H4 (cell line): ENCODE measurements at places on chromosomes 6 and 20. TPM values are rescaled to one million over a fixed set of nuclear protein-coding genes. Genes with fewer than 3 reads are reported as not detected.

SCUBE3 gene
- total RNA-seq, result 0.02 TPM in 1 of 2 replicates, not detected in the other

SMLR1 gene
- total RNA-seq, result not detected in 2 replicates

- DNase-seq, result no peak
Measured at GRCh38 chr6:109048176-109048575, 46.5 kb downstream of the SESN1 start.

DNA sequence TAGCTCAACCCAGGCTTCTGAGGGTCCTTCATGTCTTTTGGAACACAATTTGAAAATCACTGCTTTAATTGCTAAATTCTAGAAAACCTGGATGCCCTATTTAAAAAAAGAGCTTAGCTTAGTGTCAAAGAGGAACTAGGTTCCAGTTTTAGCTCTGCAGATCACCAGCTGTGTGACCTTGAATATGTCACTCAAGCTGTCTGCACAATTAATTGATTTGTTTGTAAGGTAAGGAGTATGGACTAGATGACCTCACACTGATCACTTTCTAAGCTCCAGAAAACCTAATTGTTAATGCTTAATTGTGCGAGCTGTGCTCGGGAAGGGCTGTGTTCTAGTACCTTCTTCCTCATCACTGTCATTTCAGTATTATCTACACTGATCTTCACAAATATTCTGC is 26.2 kb downstream of the UTRN start:
- no peak for DNase-seq

GRCh38 chr20:10946124-10946880 is 272.5 kb upstream of the JAG1 start:
- no peak for DNase-seq

DNA sequence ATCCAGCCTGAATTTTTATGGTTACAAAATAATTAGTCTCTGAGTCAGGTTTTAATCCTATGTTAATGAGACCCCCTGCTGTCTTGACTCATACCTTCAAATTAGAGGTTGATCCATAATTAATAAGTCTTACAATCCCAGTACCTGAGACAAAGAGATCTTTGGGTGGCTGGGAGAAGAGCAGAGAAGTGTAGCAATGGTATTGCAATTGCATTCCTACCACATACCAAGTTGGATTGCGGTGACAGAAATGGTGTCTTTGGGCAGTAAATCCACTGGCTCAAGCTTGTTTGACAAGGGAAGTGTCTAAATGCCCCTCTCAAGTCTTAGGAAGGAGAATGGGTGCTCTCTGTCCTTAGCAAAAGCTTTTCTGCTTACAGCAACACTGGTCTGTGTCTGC is 150.4 kb downstream of the BTBD3 start:
- DNase-seq, result no peak

DNA sequence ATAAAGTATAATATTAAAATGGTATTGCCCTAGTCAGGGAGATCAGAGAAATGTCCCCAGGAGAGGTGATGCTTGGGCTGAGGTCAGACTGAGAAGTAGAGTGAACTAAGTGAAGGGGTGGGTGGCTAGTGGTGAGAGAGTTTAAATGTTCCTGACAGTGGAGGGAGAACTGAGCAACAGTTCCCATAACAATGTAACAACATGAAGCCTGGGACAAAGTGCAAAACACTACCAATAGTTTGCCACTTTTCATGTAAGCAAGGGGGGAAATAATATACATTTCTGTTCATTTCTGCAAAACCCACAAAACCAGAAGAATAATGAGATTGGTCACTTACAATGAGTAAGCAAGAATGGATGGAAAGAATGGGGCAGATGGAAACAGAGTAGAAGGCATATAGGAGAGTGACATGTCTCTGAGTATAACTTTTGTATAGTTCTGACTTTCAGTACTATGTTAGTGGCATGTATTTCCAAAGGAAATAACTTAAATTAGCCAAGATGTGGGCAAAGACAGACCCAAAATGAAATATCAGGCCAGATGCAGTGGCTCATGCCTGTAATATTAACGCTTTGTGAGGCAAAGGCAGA is 13.3 kb upstream of the FAXC start:
- DNase-seq, result no peak

DNA sequence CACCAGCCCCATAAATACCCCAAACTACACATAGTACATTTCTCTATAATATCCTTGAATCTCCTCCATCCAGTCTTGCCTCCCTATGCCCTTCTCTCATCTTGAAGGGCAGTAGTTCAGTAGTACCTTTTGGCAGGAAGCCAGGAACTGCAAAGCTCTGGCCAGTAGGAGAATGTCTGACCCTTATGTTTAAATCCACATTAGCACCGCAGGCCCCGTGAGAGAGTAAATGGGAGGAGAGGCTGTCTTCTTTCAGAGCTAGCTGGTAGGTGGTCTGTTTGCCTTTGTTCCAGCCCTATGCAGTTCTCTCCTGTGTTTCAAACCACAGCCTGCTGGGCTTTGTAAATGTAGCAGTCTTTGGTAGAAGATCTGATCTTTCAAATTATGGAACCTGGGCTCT is 690.7 kb downstream of the DOK5 start:
- no peak for DNase-seq

DNA sequence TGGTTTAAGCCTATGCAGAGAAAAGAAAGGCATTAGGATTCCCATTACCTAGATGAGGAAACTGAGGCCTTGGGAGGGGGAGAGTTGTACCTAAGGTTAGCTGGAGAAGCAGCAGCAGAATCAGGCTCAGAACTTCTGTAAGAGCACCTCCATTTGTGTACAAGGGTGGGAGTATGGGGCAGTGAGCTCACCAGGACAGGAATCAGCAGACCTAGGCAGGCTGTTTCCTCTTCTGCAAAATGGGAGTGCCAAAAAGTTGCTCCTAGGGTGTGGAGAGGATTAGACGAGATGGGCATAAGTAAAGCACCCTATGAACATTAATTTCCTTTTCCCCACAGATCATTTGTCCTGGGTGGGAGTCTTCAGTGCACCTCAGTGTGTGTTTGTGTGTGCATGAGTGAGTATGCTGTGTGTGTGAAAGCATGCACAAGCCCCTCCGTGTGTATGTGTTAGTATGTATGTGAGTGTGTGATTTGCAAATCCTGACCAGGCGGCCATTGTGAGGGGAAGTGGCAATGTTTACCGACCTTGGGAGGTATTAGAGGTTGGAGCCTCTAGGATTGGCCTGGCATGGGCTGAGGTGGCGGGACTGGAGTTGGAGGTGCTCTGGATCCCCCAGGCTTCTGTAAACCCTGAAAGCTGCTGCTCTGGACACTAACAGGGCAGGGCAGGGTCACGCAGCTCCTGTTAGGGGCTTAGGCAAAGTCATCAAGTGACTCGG is 78.8 kb downstream of the VEGFA start:
- no peak for DNase-seq

- no peak for DNase-seq
Measured at GRCh38 chr6:76124018-76124417, 51.6 kb upstream of the IMPG1 start.

DNA sequence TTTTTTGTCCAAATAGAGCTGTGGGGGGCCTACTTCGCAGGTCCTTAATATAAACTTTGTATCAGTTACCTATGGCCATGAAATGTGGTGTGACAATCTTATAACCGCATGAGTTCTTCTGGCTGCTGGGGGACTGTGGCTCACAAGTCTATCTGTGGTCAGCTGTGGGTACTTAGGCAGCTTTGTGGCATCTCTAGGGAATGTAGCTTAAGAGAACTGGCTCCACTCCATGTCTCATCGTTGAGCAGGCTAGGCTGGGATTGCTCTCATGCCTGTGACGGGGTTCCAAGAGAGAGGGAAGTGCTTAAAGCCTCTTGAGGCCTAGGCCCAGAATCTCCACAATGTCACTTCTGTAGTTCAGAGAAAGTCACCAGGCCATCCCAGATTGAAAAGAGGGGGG is 140.5 kb downstream of the BTBD3 start:
- DNase-seq, result peak; percentile 74

- DNase-seq, result no peak
Measured at GRCh38 chr6:6474170-6474920, 114.2 kb upstream of the LY86 start.

GRCh38 chr6:132198896-132199295 is 202.4 kb downstream of the MOXD1 start:
- DNase-seq, result no peak

DNA sequence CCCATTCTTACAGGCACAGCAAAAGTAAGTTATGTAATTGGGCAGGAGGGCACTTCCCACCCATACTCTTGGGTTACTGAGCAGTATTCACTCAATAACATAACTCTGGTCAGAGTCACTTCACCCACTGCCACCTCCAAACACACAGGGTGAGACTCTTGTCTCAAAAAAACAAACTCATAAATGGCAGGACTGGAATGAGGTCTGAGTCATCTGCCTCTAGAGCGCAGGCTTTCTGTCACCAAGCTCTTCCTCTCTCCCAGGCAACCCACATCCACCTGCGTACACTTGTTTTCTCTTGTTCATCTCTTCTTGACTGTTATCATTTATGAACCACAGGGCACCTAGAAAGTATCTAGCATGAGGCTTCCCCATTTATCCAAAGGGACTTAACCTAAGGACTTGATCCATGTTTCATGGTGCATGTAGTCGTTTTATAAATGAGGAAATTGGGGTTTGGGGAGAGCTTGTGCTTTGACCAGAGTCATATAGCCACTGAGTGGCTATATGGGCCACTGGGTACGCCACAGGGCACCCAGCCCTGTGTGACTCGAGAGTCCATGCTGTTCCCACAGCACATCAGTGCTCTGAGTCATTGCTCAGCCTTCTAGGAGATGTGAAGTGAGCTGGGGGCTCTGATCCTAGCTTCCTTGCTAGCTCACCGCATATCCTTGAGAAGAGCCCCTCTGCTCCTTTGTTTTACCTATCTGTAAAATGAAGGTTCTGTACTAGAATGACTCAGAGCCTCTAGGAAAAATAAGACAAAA is 22.4 kb downstream of the C20orf173 start:
- no peak for DNase-seq

DNA sequence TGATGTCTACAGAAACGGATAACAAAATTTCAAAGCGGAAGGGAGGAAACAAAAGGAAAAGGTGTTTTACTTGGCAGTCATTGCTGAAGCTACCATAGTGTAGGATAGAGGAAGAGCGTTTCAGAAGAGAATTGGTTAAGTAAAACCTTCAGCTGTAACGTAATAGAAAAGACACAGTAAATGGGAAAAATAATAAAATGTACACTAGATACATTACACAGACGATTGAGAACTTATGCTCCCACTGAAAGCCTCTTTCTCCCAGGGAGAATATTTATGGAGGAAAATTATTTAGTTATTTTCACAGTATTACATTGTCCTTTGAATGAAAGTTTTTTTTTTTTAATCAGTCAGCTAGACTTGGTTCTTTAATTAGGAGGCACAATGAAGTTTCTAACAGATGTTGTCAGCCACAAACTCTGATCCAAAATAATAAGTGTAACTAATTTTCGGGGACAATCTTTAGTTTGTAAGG is 90.7 kb upstream of the PRDM1 start:
- DNase-seq, result no peak

DNA sequence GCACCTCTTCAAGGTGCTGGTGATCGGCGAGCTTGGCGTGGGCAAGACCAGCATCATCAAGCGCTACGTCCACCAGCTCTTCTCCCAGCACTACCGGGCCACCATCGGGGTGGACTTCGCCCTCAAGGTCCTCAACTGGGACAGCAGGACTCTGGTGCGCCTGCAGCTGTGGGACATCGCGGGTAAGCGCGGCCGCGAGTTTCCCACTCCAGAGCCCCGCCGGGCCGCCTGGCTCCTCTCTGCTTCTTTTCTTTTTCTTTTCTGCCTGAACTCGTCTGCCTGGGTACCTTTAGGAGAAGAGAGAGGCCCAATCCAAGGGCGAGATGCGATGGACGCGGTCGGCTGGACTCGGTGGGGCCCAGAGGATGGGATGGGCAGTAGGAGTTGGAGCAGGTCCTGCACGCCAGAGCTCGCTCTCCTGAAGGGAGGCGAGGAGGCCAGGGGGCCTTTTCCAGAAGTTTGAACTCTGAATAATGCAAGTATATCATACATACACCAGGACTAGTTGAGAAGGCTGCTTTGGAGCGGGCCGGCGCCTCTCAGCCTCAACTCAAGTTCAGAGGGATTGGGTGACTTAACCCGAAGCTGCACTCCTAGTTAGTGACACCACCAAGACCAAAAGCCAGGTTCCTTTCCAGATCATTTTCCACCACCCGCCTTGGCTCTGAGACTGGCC is 445 bp downstream of the RAB32 start:
- DNase-seq, result peak; percentile 22

GRCh38 chr6:66851930-66852329 is 1144.9 kb upstream of the EYS start:
- DNase-seq, result no peak

GRCh38 chr20:13013411-13013810 is 4.6 kb downstream of the SPTLC3 start:
- DNase-seq, result no peak

GRCh38 chr6:158938811-158939254 is 61.2 kb downstream of the RSPH3 start:
- no peak for DNase-seq

- no peak for DNase-seq
Measured at GRCh38 chr6:164753517-164753916, 555.9 kb downstream of the C6orf118 start.

GRCh38 chr20:5660346-5660745 is 89.9 kb upstream of the SHLD1 start:
- DNase-seq, result no peak

DNA sequence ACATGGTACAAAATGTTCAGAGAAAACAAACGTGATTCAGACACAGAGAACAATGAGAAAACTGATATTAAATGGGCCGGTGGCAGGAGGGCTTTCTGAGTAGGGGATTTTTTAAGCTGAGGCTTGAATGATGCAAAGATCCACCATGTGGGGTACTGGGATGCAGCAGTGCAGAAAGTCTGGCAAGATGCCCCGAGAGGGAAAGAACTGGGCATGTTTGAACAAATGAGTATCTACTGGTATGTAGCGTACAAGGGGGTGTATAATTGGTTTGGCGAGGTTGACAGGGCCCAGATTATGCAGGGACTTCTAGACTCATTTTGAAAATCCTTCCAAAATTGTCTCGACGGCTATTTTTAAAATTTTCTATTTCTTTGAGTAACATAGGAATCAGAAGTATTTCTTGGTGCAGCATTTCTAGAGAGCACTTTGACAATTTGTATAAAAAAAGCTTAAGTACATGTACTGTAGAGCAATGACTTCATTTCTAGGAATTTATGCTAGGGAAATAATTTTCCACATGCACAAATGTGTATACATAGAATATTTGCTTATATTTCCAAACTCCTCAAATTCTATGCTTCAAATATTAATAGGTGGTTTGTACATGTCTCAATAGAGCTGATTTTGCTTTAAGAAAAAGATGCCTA is 119.6 kb upstream of the DOK5 start:
- DNase-seq, result no peak

DNA sequence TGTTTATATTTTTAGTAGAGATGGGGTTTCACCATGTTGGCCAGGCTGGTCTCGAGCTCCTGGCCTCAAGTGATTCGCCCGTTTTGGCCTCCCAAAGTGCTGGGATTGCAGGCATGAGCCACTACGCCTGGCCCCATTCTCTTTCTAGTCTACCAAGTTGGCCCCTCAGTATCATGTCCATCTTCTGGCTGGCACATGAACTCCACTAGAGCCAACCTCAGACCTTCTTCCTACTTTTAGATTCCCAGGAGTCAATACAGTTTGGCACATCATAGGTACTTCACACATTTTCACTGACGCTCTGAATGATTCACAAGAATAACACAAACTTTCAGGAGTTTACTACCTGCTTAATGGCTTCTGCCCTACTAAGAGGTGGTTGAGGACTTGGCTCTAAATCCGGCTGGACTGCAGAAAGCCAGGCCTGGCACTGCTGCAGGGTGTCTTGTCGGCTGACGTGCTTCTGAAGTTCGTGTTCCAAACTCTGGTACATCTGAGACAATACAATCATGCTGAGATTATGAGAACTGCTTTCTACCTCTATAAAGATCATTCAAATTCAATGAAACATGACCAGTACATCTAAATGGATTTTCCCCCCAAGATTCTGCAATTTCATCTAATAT is 293.3 kb downstream of the SYNE1 start:
- no peak for DNase-seq
